Activated CD4-positive, alpha-beta T cell treated with anti-CD3 and anti-CD28 coated beads for 36 hours (primary cell): ENCODE measurements at places on chromosomes 3 and 15. TPM values are rescaled to one million over a fixed set of nuclear protein-coding genes. Genes with fewer than 3 reads are reported as not detected.
A peak's percentile ranks its signal among the peaks of the same experiment; 100 is the strongest.

The THPO gene
- total RNA-seq: not detected

- H3K27me3 ChIP-seq: no peaks in the 10 kb centered on the region
- H3K27ac ChIP-seq: peak overlapping the region; percentile 78
- H3K4me3 ChIP-seq: peak overlapping the region; percentile 36
- peak; percentile 61 for DNase-seq
- peaks cover 10% of the 10 kb centered on the region for H3K36me3 ChIP-seq
- H3K4me1 ChIP-seq: peaks cover 37% of the 10 kb centered on the region
Measured at GRCh38 chr15:28984421-28985315, 98.9 kb downstream of the APBA2 start.

The SERPINI2 gene
- total RNA-seq: not detected

GRCh38 chr15:73369154-73369694, 466 bp upstream of the HCN4 start:
- no peaks in the 10 kb centered on the region for H3K4me1 ChIP-seq
- H3K4me3 ChIP-seq: no peak overlapping the region
- no peaks in the 10 kb centered on the region for H3K36me3 ChIP-seq
- no peak overlapping the region for H3K27ac ChIP-seq

The UPK1B gene
- total RNA-seq: 0.25 TPM

- H3K27ac ChIP-seq: no peak overlapping the region
- H3K27me3 ChIP-seq: peaks cover 19% of the 10 kb centered on the region
- H3K36me3 ChIP-seq: peaks cover 3% of the 10 kb centered on the region
- no peak overlapping the region for H3K4me3 ChIP-seq
- no peak for DNase-seq
- no peaks in the 10 kb centered on the region for H3K4me1 ChIP-seq
Measured at GRCh38 chr15:92533298-92533697, 122.3 kb downstream of the FAM174B start.

- no peak for DNase-seq
- no peak overlapping the region for H3K27ac ChIP-seq
- H3K4me3 ChIP-seq: no peak overlapping the region
- H3K27me3 ChIP-seq: peaks cover 2% of the 10 kb centered on the region
Measured at GRCh38 chr3:169923831-169924230, 12.5 kb downstream of the SAMD7 start.

The P2RY13 gene
- not detected for total RNA-seq
